T1000 (cell line): ENCODE measurements at places on chromosomes 2 and 18.

DNA sequence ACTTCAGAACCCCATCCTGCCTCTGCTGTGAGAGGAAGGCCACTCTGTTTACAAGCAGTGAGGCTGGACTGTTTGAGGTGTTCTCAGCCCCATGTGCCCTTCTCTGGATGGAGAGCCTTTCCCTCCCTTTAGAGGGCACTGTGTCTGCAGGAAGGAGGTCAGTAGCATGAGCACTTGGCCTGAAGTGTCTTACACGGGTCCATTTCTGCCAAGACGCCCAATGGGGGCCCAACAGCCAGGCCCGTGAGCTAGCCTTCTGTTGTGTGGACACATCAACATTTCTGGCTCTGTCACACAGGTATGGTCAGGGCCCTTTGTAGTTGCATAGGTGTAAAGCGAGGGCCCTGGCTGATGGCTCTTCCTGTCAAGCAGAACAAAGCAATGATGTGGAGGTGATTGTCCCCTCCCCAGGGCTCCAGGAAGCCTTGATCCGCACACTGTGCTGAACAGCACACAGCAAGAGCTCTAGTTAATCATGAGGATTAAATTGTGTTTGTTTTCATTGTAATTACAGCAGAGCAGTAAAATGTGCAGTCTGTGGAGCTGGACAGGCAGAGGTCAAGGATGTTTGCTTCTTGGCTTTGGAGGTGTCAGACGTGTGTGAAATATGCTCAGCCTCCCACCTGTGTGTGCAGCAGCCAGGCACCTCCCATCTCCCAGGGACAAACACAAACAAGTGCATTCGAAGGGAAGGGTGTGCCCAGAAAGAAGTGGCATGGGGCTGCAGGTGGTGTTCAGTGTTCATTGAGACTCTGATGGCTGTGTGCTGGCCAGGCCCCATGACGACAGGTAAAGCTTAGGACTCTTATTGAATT lies 132.1 kb downstream of the SH3RF3 start:
- DNase-seq: no peak

GRCh38 chr2:122238006-122238559 lies 482.6 kb downstream of the TSN start:
- no peak for DNase-seq

DNA sequence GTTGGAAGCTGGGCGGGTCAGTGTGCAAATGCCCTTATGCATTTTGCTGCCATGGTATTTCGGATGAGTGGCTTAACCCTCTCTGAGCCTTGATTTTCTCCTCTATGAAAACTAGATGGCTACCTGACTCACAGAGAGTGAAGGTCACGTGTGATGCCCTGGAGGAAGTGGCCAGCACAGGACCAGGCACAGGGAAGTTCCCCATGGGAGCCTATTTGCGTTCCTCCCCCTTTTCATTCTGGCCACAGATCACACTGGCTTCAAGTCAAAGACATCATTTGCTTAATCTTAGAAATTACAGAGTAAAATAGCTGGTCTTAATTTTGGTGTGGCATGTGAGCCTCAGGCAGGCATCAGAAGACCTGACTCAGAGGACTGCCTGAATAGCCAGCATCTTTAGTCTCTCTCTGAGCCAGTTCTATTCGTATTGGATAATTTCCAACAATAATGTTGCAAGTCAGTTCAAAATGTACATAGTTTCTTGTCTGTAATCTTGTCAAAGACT lies 57.6 kb upstream of the CD302 start:
- no peak for DNase-seq

DNA sequence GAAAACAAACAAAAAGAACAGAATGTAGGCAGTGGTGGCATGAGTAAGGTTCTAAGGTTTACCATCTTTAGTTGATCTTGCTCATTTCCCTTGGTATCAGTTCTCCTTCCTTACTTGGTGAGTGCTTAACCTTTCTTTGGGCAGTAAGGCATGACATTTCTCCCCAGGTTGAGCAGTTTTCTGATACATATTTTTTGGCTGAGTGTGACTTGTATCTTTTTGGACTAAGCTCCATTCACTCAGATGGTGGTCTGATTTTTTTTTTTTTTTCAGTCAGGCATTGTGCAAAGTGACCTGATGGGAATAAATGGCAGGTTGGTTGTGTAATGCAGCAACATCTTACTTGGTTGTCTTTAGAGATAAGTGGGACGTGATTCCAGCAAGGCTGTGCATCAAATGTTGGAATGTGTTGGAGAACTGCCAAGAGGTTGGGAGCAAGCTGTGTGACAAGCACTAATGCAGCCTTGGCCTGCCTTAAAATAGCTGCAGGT lies 15.1 kb downstream of the SPTBN1 start:
- no peak for DNase-seq

- DNase-seq: no peak
Measured at GRCh38 chr2:19845323-19845920, 56.4 kb downstream of the TTC32 start.

DNA sequence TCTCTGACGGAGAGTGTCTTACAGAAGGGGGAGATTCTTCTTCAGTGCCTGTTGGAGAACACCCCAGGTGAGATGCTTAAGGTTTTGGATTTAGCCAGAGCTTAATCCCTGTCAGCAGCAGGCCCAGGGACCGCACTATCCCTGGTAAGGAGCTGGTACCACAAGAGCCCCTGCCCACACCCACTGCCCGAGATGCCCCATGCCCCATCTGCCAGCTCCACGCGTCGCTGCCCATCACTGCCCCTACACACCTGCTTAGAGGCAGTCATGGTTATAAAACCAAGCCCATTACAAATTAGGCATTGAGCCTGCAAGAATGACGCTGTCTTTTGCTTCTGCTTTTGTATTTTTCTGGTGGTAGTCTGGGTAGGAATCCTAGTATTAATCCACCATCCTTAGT lies 21.7 kb downstream of the CEP68 start:
- no peak for DNase-seq

- DNase-seq: no peak
Measured at GRCh38 chr2:27118525-27119329, at the start of gene CGREF1. CGREF1 (minus strand) TSS chr2:27119128; CDS start chr2:27104366, 14,762 bp downstream.

DNA sequence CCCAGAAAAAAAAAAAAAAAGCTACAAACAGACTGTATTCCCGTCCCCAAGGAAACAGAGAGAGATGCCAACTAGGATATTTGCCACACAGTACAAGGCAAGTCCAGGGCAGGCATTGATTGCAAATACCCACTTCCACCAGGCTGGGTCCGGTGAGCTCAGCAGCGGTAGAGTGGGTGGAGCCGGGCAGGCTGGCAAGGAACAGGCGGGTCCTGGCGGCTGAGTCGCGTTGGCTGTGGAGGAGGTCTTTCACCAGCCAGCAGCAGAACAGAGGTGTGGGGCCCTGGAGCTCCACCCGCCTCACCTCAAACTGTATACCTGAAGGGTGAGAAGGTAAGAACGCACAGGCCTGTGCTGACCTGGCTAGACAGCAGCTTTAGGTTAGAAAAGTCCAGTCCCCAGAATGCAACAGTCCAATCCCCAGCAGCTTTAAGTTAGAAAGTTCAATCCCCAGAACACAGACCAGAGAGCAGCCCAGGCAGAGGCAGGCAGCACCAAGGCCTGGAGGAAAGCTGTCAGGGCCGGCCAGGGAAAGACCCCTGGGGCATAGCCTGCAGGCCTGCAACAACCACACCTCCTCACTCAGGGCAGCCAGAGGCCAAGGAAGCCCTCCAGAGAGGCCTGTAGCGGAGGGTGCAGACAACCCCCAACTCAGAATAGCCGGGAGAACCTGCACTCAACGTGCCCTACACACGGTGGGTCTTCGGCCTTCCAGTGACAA lies 21.9 kb upstream of the MTERF4 start:
- DNase-seq: no peak

- no peak for DNase-seq
Measured at GRCh38 chr2:24919506-24920097, 435 bp downstream of the ADCY3 start.

GRCh38 chr18:44927127-44927849 lies 246.6 kb downstream of the SETBP1 start:
- no peak for DNase-seq

DNA sequence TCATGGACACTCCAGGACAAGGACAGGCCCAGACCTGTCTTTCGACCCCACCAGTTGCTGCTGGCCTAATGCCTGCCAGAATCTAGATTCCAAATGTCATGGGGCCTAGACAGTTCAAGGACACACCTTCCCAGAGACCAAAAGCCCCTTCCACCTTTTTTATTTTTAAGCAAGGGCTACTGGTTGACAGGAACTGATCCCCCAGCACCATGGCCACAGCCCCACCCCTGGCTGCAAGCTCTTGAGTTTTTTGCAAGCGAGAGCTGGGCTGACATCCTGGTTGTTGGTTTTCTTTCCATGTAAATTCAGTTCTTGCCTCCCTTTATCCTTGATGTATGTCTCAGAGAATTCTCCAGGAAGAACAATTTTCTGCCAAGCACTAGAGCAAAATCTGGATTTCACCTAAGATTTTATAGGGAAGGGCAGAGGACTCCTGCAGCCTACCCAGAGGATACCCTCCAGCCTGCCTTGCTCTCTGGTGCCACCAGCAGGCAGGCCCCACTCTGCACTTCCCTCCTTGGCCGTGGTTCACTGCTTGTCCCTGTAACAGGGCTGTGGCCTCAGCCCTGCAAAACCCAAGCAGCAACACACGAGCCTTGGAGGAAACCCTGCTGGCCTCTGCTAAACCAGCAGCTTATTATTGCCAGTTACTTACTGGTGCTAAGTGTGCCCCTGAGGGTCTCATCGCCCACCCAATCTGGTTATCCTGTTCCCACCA lies 97.7 kb downstream of the TWIST2 start:
- DNase-seq: no peak

- no peak for DNase-seq
Measured at GRCh38 chr18:50687491-50687890, 127.6 kb downstream of the MAPK4 start.

DNA sequence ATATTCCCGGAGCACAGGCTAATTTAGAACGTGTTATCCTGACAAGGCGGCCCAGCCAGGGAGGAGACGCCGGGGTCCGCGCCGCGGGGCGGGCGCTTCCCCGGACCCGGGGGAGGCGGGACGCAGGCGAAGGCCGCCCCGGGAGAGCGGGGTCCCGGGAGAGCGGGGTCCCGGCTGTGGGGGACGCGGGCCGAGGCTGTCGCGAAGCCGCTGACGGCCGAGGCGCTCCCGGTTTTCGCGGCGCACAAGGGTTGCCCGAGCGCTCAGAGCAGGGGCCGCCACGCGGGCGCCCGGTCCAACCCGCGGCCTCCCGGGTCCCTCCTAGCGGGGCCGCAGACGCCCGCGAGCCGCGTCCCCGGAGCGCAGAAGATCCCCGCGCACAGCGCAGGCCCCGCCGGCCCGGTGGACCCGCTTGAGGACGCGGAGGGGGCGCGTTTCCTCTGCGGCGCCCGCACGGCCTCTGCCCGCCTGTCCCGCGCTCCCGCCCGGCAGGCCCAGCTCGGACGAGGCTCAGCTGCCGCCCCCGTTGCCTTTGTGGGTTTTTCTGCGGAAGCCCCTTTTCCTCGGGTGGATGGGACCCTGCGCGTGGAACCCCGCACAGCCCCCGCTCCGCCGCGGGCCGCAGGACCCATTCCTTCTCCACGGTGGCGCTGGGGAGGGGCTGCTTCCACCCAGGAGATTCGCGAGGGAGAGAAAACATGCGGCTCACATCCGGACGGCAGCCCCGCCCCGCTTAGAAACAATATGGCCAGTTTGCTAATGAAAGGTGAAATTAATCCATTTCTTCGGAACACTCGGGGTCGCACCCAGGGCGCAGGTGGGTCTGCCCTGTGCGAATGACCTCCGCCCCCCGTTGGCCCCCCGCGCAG lies 9.6 kb upstream of the KCNG2 start:
- no peak for DNase-seq

DNA sequence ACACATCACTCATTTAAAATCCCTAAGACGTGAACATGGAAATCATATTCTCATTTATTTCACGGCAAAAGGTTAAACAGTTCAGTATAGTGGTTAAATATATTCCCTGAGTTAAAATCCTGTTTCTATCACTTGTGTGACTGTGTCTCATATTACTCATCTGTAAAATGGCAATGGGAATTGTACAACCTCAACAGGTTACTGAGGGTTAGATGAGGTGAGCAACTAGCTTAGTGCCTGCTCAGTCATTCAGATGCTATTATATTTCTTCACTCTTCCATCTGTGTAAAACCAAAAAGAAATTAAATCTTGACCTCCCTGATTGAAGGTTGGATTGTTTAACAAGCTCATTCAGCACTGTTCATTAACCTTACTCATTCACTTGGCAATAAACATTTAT lies 212.4 kb upstream of the STK17B start:
- no peak for DNase-seq

GRCh38 chr2:170052151-170052550 lies 125.8 kb upstream of the MYO3B start:
- DNase-seq: no peak

GRCh38 chr2:49005261-49005660 lies 149.1 kb downstream of the FSHR start:
- no peak for DNase-seq

DNA sequence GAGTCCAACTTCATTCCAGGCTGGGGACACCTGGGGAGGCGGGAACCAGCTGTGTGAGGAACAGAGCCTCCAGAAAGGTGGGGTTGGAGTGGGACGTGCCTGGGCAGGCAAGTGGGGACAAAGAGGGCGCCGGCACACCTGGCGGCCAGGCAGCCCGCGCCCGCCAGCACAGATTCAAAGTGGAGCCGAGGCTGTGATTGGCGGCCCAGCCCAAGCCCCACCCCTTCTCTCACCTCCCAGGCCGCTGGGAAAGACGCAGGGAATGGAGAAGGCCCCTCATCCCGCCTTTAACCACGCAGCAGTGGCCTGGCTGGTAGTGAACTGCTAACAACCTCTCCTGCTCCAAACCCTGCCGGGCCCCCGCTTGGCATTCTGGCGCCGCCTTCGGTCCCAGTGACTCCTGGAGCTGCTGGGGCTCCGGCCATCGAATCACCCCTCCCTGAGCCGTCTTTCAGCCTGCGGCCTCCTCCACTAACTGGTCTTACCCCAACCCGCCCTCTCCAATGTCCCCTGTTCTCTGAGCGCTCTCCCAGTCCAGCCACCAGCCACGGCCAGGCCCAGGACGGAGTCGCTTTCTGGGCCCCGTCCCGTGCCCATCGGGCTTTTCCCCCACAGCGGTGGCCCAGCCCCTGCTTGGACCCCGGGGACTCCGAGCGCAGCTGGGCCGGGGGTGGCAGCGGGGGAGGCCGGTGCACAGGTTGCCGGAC lies 27.9 kb upstream of the PTMA start:
- DNase-seq: no peak

GRCh38 chr2:192126426-192126825 lies 68.3 kb downstream of the TMEFF2 start:
- DNase-seq: no peak

- no peak for DNase-seq
Measured at GRCh38 chr2:2086914-2087313, 244.2 kb downstream of the MYT1L start.

GRCh38 chr2:197327472-197328098 lies 17.0 kb upstream of the ANKRD44 start:
- no peak for DNase-seq

DNA sequence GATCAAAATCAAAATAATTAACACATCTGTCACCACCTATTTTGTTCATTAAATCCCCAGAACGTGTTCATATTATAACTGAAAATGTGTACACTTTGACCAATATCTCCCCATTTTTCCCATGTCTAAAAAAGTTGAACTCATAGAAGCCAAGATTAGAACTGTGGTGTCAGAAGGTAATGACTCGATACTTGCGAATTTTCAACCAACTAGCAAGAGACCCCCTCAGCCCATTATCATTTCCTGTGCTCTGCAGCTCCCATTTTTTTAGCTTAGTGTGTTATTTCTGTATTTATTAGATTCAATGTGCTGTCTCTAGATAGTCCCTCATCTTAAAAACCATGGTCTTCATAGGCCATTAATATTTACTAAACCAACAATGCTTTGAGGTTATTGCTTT lies 248.7 kb upstream of the PIK3C3 start:
- DNase-seq: no peak

GRCh38 chr2:134368009-134368817 lies 114.3 kb downstream of the MGAT5 start:
- no peak for DNase-seq

GRCh38 chr2:98730053-98730706 lies 752 bp downstream of the MGAT4A start:
- DNase-seq: no peak
